CD8-positive, alpha-beta memory T cell (primary cell): ENCODE measurements at places on chromosomes 11 and 22. TPM values are rescaled to one million over a fixed set of nuclear protein-coding genes. Genes with fewer than 3 reads are reported as not detected.

DNA sequence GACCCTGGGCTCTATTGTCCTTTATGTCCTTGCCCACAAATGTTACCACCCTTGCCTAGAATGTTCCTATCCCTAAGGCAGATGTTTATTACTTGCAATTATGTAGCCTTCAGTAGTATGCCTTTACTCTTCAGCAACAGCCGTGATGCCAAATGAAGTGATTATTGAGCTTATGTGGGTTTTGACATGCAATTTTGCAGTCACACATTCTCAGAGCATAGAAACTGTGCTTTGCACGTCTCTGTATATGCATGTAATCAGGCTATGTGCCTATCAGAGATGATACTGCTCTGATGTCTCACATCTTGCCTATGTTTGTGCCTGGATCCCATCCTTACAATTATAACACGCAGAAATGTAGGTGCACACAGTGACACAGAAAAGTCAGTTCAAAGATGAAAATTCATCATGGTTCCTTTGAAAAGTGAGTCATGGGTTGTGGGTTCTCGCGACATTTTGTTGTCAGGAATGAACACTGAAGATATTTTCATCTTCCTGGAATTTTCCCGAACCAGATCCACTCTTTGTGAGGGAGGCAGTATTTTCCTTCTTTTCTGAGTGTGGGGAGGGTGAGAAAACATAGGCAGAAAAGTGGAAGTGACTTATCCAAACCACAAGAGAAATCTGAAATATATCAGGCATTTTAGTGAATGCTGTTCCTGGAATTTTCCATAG, 81.1 kb downstream of the BMAL1 start:
- no peak for DNase-seq
- no peaks in the 10 kb centered on the region for H3K27me3 ChIP-seq
- no peak overlapping the region for H3K27ac ChIP-seq
- H3K4me3 ChIP-seq, result no peak overlapping the region

- no peak for DNase-seq
- H3K36me3 ChIP-seq, result no peaks in the 10 kb centered on the region
- H3K27ac ChIP-seq, result no peak overlapping the region
- no peaks in the 10 kb centered on the region for H3K4me1 ChIP-seq
- H3K4me3 ChIP-seq, result no peak overlapping the region
These were observed 111.2 kb upstream of the CEP126 start for GRCh38 chr11:101803651-101804050.

- no peak overlapping the region for H3K27ac ChIP-seq
- DNase-seq, result no peak
- H3K4me1 ChIP-seq, result no peaks in the 10 kb centered on the region
- no peaks in the 10 kb centered on the region for H3K27me3 ChIP-seq
- no peak overlapping the region for H3K4me3 ChIP-seq
- no peaks in the 10 kb centered on the region for H3K36me3 ChIP-seq
These were observed 854.0 kb downstream of the BRD1 start for GRCh38 chr22:48973694-48974041.

DNA sequence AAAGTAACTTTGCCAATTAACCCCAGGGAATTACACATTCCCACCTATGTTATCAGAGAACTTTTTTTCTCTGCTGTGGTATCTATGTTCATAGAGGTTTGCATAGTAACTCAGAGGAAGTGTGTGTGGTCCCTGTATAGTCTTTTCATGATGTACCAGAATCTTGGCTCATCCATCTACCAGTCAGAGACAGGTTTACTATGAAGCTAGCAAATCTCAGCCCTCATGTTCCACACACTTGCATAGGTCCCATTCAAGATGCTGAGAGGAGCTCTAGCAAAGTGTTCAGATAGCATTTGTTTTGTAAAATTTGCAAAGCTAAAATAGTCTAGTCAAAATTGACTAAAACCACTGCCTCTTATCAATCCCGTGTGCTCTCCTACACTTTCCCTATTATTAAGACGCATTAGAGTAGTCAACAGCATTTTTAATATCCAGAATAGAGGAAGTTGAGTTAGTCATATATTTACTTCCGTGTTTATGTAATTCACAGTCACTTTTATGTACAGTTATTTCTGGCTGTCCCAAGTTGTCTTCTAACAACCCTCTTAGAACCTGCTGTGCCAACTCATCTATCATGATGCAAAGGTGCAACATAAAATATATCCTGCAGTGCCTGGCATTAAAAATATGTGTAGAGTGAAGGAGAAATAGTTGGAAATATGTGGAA, 184.2 kb downstream of the FAM76B start:
- DNase-seq, result no peak
- no peaks in the 10 kb centered on the region for H3K36me3 ChIP-seq
- peaks cover 3% of the 10 kb centered on the region for H3K4me1 ChIP-seq
- no peaks in the 10 kb centered on the region for H3K27me3 ChIP-seq
- H3K27ac ChIP-seq, result no peak overlapping the region
- no peak overlapping the region for H3K4me3 ChIP-seq

DNA sequence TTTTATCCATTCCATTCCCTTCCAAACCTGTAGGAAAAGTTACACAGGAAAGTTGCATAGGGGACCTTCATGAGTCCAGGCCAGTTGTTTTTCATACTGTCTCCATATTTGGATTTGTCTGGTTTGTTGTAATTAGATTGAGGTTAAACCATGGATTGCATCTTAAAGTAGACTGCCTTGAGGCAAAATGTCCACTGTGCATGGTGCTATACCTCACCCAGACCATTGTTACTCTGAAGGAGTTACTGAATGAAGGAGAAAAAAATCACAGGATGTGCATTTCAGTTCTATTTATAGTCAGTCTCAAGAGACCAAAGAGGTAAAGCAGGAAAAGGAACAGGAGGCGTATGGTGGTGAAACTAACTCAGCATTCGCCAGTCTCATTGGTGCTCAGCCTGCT, 29.6 kb upstream of the L3MBTL2 start:
- no peak for DNase-seq
- peaks cover 8% of the 10 kb centered on the region for H3K4me1 ChIP-seq
- H3K27ac ChIP-seq, result no peak overlapping the region
- peaks cover 68% of the 10 kb centered on the region for H3K36me3 ChIP-seq
- H3K4me3 ChIP-seq, result no peak overlapping the region
- no peaks in the 10 kb centered on the region for H3K27me3 ChIP-seq

DNA sequence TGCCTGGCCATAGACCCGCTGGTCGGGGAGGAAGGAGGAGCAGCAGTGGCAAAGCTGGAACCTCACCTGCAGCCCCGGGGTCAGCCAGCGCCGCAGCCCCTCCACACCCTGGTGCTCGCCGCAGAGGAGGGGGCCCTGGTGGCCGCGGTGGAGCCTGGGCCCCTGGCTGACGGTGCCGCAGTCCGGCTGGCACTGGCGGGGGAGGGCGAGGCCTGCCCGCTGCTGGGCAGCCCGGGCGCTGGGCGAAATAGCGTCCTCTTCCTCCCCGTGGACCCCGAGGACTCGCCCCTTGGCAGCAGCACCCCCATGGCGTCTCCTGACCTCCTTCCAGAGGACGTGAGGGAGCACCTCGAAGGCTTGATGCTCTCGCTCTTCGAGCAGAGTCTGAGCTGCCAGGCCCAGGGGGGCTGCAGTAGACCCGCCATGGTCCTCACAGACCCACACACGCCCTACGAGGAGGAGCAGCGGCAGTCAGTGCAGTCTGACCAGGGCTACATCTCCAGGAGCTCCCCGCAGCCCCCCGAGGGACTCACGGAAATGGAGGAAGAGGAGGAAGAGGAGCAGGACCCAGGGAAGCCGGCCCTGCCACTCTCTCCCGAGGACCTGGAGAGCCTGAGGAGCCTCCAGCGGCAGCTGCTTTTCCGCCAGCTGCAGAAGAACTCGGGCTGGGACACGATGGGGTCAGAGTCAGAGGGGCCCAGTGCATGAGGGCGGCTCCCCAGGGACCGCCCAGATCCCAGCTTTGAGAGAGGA, 11.9 kb downstream of the TMEM121B start:
- no peak overlapping the region for H3K27ac ChIP-seq
- no peak for DNase-seq
- H3K36me3 ChIP-seq, result peaks cover 25% of the 10 kb centered on the region
- H3K4me1 ChIP-seq, result peaks cover 31% of the 10 kb centered on the region
- H3K4me3 ChIP-seq, result no peak overlapping the region

DNA sequence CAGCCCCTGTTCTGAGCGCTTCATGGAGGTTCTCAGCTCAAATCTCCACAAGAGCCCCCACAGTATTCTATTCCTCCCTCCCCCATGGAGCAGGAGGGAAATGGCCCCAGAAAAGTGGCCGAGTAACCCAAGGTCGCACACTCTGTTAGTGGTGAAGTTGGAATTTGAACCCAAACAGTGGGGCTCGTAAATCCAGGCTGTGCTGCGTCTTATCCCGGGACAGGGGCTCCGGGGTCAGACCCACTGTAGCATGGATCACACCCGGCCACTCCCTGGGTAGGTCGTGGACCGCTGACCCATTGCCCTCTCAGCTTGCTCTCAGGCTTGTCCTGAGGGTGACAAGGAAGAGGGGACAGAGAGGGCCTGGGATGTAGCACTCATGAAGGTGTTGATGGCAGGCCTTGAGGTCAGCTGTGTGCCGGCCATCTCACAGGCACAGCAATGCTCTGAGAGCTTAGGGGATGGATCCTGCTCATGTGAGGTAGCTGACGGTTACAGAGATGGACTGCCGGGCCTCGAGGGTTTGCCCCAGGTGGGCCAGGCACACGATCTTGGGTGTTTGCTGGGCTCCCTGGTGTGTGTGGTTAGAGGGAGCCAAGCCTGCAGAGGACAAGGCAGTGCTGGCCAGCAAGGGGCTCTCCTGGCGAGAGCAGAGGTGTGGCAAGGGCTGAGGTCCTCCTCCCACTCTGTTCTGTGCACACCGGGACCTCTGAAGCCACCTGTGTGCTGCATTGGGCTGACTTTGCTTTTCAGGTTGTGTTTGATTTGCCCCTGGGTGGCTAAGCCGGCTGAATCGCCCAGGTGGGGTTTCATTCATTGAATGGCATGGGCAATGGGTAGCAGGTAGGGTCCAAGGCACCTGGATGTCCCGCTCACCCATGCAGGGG, 2.3 kb upstream of the FGF19 start:
- H3K36me3 ChIP-seq, result no peaks in the 10 kb centered on the region
- no peak overlapping the region for H3K27ac ChIP-seq
- H3K27me3 ChIP-seq, result peaks cover 10% of the 10 kb centered on the region
- H3K4me3 ChIP-seq, result no peak overlapping the region
- no peaks in the 10 kb centered on the region for H3K4me1 ChIP-seq

DNA sequence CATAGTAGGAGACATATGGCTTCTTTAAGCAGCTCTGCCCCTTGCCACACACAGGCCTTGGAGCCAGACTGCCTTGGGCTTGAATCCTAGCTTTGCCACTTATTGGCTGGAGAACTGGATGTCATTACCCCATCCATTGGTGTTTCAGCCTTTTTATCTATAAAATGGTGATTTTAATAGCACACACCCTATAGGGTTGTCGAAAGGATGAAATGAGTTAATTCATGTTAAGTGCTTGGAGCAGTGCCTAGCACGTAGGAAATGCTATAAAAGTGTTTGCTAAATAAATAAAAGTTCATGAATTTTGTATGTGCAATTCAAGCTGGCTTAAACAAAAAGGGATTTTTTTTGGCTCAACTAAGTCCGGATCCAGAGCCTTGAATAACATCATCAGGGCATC, 120.7 kb downstream of the TIMP3 start:
- H3K36me3 ChIP-seq, result no peaks in the 10 kb centered on the region
- H3K27me3 ChIP-seq, result no peaks in the 10 kb centered on the region
- H3K27ac ChIP-seq, result no peak overlapping the region
- H3K4me1 ChIP-seq, result no peaks in the 10 kb centered on the region

DNA sequence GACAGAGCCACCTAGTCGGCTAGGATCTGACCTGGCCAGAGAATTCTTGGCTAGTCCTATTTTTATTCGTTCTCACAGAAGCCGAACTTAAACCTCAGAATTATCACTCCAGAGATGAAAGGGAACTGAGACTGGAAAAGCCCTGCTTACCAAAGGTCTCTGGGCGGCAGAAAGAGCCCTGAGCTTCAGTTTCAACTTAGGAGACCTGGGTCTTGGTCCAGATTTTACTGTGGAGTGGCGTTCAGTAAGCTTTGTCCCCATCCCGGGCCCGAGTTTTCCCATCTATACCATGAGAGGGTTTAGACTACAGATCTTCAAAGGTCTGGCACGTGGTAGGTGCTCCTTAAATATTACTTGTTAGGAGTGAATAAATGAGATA, 516 bp downstream of the NEU3 start:
- H3K4me1 ChIP-seq, result peaks cover 22% of the 10 kb centered on the region
- H3K27me3 ChIP-seq, result no peaks in the 10 kb centered on the region
- H3K36me3 ChIP-seq, result no peaks in the 10 kb centered on the region

Gene TCN1
- not detected for total RNA-seq

Gene PACSIN2
- total RNA-seq, result 36.5 TPM

Gene HBG1
- not detected for total RNA-seq

Gene TREH
- not detected for total RNA-seq
